IMR-90 (cell line): ENCODE measurements at places on chromosomes 5 and 9. TPM values are rescaled to one million over a fixed set of nuclear protein-coding genes. Genes with fewer than 3 reads are reported as not detected.

The HAND1 gene
- not detected in 2 replicates for total RNA-seq

The TMC1 gene
- total RNA-seq, result not detected in 2 replicates

The GM2A gene
- total RNA-seq, result 18.5 and 18.6 TPM in 2 replicates

The FCHSD1 gene
- 32.8 and 33.2 TPM in 2 replicates for total RNA-seq

The ZFP2 gene
- 0.18 and 0.56 TPM in 2 replicates for total RNA-seq

The BTNL3 gene
- total RNA-seq, result not detected in 2 replicates
